Activated naive CD8-positive, alpha-beta T cell treated with anti-CD3 and anti-CD28 coated beads for 36 hours (primary cell): ENCODE measurements at places on chromosomes 6 and 20. TPM values are rescaled to one million over a fixed set of nuclear protein-coding genes. Genes with fewer than 3 reads are reported as not detected.

The GSTA2 gene
- total RNA-seq: not detected

The RAB23 gene
- total RNA-seq: 1.2 TPM

The HDAC2 gene
- 115 TPM for total RNA-seq

The DDRGK1 gene
- total RNA-seq: 62.0 TPM

The APCDD1L gene
- not detected for total RNA-seq

The BMP6 gene
- not detected for total RNA-seq

The GABRR1 gene
- total RNA-seq: not detected

The HLA-DQB1 gene
- 17.5 TPM for total RNA-seq

The SPATA25 gene
- 0.90 TPM for total RNA-seq

The REM1 gene
- total RNA-seq: not detected

DNA sequence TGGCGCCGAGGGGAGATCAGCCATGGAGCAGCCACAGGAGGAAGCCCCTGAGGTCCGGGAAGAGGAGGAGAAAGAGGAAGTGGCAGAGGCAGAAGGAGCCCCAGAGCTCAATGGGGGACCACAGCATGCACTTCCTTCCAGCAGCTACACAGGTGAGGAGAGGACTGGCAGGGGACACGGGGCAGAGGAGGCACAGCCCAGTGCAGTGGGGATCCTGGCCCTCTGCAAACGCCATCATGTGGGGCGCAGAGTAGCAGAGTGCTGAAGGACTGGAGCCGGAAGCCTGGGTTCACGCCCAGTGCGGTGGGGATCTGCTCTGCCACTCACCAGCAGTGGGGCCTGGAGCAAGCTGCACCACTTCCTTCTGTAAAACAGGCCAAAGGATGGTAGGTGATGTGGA, 41.1 kb upstream of the FANCE start:
- DNase-seq: peak; percentile 21

GRCh38 chr6:41489120-41489851, 56.9 kb upstream of the FOXP4 start:
- no peak for DNase-seq

- no peak for DNase-seq
Measured at GRCh38 chr6:5115168-5115567, 30.0 kb downstream of the PPP1R3G start.

- no peak for DNase-seq
Measured at GRCh38 chr6:100846276-100846675, 34.9 kb downstream of the ASCC3 start.

DNA sequence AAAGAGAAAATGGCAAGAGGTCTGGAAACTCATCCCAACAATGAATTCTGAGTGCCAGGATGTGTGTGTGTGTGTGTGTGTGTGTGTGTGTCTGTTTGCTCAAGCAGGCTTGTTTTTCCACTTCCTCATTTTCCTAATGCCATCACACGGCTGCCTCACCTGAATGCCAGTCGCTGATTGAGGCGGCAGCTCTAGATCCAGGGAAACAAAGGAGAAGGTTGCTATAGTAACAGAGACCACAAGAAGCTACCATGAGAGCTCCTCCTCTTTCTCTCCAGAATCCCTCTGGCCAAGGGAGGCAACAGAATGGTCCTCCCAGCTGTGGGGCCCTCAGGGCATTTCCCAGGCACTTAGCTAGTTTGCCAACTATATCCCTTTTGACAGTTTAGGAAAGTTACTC, 241.1 kb upstream of the TSHZ2 start:
- no peak for DNase-seq

GRCh38 chr6:8855411-8855810, 420.1 kb upstream of the SLC35B3 start:
- DNase-seq: no peak

DNA sequence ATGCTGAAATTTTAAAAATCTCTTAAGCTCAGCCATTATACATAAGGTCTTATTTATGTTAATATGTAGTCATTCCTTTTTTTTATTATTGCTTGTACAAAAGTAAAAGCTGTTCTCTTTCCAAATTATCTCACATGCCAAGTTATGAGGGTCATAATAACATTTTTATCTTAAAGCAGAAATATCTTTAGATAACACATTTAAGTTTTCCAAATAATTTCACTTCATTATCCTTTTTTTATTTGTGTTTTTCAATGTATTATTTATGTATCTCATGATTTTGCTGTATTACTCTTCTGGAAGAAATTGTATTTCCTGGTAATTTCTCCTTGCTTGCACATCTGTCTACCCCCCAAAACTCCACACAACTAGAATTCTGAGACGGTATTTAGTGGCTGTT, 461.1 kb upstream of the SOX4 start:
- DNase-seq: no peak

DNA sequence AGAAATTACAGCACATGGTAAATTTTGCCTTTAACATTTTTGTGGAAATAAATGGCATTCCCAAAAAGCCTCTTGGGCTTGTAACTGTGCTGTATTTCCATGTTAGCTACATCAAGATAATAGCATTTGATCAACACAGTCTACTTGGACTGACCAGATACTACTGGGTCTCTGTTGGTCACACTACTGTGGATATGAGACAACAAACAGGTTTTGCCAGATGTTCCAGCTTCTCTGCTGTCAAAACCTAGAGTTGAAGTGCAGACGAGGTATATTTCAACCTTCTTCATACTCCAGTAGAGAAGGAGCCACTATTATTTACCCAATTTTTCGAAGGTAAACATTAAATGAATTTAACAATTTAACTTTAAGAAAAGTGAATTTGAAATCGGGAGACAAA, 284.7 kb upstream of the CITED2 start:
- no peak for DNase-seq

DNA sequence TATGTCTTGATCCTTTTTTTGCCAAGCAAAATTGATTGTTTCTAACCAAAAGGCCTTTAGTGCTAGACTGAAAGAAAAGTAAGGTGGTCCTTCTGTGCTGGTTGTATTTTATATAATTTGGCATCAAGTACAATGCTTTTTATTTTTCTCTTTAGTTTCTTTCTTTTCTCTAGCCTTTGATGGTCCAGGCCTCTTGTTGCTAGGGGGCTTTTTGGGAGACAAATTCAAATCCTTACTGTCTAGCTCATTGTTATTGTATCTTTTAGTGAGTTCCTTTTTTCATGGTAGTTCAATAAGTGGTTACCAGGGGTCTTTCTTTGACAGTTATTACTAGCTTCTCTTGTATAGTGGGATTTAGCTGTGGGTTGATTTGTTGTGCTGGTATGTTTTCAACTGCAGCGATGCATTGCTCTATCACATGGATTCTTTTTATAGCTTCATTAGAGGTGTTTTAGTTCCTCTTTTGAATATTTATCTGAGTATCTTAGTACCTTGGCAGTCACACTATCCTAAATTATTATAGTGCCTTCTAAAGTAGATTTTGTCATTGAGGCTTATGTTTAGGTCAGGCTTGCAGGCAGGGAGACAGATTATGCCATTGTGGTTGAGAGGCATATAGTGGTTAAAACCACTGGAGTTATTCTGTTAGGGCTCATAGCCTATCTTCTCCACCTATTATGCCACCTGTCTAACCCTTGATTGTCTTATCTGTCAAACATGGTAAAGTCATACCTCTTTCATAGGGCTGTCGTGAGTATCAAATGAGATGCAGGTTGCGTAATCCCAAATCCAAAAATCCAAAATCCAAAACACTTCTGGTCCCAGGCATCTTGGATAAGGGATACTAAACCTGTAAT, 49.5 kb downstream of the KCNS1 start:
- no peak for DNase-seq
